ENCODE measurements at places on chromosomes 13 and 19.

- no peak for DNase-seq
Measured at GRCh38 chr19:7942981-7943443, 454 bp downstream of the TIMM44 start.

DNA sequence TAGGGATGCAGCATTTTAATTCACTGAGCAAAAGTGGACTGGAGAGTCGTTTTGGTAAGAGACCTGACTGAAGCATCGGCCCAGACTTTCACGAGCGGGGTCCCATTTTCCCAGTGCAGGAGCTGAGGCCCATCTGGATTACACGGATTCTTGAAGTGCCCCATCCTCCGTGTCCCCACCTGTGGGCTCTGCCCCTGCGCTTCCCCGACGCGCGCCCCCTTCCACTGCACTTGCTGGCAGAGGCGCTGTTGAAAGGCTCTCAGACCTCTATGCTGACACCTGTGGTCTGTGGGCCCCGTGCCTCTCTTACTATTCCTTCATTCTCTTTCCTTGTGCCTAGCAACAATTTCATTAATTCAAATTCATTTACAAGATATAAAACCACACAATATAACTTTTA lies 50.3 kb upstream of the MCF2L start:
- no peak for DNase-seq

GRCh38 chr19:48210005-48210404 lies 39.5 kb downstream of the ZSWIM9 start:
- DNase-seq = no peak

DNA sequence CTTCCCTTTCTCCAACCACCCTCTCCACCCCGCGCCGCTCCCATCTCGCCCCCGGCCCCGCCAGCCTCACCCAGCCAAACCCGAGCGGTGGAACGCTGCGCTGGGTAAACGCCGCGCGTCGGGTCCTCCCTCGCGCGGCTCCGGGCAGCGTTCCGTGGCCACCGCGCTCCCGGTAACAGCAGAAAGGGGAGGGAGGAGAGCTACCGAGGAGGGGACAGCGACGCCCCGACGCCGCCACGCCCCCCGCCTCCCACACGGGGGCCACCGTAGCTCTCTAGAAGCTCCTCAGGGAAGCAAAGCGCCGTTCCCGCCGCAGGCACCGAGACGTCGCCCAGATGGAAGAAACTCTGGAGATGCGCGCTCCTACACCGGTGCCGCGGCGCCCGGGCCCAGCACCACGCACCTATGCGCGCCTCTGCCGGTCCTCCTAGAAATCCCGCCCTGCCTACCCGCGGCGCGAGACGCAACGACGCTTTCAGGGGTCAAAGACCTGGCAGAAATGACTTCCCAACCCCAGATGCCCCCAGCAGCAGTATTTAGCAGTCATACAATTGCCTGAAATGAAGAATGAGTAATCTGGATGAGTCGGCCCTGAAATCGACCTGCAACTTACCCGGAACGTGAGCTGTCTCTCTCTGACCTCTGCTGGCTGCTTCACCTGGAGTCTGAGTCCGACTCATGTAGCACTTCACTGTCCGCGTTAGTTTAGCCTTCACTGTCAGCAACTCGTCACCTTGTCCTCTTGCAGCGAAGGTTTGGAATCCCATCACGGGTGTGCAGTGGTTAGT lies at the start of gene RUBCNL:
Gene RUBCNL (minus strand): TSS at position 189 of the 788 bp plus-strand sequence. CDS start 14,777 bp downstream, outside the sequence.
- no peak for DNase-seq

DNA sequence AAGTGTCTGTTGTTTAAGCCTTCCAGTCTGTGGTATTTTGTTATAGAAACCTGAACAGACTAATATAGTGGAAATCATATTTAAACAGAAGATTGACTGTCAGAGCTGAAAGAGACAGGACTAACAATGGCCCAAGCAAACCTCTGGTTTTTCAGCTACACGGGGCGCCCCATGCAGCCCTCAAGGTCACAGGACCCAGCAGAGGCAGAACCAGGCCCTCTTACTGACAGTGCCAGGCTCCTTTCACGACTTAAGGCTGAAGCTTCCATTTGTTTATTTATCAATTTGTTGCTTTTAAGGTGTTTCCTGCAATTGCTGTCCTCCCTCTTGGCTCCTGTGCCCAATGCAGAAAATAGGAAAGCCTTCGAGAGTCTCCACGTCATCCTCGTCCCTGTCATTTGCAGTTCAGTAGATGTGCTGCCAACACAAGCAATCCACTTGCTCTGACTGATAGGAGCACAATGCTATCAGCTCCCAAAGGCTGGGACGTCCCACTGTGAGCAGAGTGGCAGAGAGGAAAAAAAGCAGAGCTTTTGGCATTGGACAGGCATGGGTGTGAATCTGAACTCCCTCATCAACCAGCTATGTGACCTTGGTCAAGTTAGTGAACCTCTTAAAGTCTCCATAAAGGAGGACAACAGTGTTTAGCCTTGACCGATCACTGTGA lies 10.5 kb upstream of the SLC7A1 start:
- no peak for DNase-seq

- no peak for DNase-seq
Measured at GRCh38 chr13:23480324-23480723, 46.8 kb upstream of the SACS start.

- DNase-seq = no peak
Measured at GRCh38 chr19:40528533-40529092, 48.1 kb upstream of the SHKBP1 start.

DNA sequence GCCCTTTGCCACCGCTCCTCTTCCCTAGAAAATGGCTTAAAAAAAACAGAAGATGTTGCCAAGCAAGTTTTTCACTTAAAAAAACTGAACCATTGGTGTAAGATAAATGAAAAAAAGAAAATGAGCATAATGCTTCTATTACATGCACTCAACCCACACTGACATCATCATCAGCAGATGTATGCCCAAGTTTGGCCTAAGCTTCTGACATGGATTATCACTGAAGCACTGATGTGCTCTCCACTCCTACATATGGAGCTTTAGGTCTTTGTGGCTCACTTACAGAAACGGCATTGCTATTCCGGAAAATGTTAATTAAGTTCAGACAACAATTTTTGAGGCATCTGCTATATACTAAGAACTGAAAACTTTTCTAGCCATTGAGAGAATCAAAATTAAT lies 8.0 kb downstream of the RXFP2 start:
- no peak for DNase-seq

- no peak for DNase-seq
Measured at GRCh38 chr13:73274147-73274546, 215.3 kb downstream of the KLF5 start.

DNA sequence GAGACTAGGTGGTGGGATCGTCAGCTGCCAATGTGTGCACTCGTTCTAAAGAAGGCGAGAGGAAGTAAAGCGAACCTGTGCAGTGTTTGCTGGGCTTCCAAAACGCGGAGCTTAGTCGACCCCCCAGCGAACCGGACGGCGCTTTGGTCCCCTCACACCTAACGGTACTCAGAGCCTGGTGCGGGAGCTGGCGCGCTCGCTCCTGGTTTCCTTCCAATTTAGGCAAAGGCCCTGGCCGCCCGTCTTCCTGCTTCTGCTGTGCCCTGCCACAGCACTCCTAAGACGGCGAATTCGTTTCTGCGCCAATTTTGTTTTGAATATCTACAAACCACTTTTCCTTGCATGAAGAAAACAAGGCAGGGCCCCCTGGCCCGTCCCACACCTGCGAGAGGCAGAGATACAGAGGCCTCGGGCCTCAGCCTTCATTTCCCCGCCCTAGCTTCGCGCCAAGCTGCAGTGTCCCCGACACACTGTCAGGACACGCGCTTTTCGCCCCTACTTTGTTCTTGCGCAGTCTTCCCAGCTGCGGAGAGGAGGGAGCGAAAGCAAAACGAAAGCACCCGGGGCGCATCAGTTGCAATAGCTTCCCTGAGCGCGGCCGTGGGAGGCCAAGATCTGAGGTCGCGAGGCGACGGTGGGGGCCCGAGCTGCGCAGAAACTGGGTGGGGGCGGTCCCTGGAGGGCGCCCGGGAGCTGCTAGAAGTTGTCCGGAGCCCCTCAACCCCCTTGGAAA lies 111.9 kb downstream of the KCNRG start:
- no peak for DNase-seq

Data from Panc1 (cell line).